ENCODE measurements at places on chromosomes 16 and 17.

DNA sequence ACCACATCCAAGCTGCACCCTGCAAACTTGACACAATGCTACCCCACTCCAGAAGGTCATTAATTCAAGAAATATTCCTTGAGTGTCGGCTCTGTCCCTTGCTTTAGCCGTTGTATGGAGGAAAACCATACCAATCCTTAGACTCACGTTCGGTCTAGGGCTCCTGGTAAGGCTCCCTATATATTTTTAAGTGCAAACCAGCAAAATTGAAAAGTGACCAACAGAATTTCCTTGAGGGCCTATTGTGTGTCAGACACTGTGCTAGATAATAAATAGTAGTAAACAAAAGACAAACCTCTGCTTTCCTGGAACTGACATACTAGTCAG, 390 bp upstream of the BBS2 start:
- DNase-seq: no peak

- no peak for DNase-seq
Observed at GRCh38 chr17:71331754-71332325, 789.0 kb upstream of the SOX9 start.

DNA sequence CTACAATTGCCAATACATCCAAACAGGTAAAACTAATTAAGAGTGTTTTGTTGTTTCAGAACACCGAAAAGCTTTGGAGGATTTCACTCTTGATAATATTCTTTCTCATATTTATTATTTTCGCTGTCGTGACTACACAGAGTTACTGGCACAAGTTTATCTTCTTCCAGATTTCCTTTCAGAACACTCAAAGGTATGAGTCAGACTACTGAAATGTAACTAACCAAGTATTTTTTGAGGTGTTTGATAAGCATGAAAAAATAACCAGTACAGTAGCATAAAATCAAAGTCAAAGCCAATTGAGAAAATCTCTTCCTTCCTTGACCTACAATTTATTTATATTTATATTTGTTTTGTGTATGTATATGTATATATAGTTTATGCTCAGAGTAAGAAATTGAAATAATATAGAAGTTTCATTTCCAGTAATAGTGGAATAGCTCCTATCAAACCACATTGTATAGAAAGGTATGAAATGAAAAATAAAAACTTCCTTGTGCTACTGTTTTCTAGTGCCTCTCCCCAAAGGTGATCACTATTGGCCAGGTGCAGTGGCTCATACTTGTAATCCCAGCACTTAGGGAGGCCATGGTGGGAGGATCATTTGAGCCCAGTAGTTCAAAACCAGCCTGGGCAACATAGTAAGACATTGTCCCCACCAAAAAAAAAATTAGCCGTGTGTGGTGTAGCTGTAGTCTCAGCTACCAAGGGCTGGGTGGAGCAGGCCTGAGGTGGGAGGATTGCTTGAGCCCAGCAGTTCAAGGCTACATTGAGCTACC, 10.9 kb downstream of the RAD51C start:
- DNase-seq: no peak

- no peak for DNase-seq
Observed at GRCh38 chr16:12097523-12098428, 121.2 kb downstream of the SNX29 start.

DNA sequence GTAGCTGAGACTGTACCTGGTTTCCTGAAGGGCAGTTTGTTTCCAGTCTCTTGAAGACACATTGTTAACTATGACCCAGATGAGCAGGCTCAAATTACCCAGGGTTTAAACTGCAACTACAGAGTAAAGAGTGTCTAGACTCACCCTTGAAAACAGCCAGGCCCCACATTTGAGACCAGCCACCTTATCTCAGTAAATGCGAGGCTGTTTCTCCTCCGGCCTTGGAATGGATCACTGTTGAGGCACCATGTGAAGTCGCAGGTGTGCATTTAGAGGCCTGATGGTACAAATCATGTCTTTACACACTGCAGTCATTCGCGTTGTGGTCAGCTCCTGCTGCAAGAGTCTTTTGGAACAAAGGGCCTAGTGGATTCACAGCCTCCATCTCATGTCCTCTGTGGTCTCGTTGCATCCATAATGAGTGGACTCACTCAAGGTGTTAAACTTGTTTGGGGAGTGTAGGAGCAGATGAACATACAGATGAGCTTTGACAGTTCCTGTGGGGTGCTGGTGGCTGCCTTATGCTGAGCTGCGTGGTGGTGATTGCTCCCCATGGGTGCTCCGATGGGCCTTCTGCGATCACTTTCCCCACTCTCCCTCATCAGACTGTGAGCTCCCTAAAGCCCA, 18.5 kb upstream of the N4BP1 start:
- no peak for DNase-seq

- no peak for DNase-seq
Observed at GRCh38 chr17:16072031-16072430, 72.4 kb downstream of the TTC19 start.

- no peak for DNase-seq
Observed at GRCh38 chr17:33864758-33865229, 390.3 kb upstream of the CCL2 start.

- DNase-seq: no peak
Observed at GRCh38 chr16:79554912-79555311, 45.6 kb downstream of the MAF start.

DNA sequence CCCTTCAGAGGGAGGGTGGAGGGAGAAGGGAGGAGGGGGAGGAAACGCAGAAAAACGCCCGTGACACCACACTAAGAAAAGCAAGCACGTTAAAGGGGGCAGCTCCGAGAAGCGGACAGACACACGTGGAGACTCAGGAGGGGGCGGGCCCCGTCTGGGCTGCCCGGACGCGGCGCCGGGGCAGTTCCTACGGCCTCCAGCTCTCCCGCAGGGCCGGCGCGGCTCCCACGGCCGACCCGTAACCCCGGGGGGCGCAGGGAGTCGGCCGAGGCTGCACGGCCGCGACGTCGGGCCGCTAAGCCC, 362 bp downstream of the KLHDC4 start:
- no peak for DNase-seq

- no peak for DNase-seq
Observed at GRCh38 chr17:72903522-72903921, 189.0 kb downstream of the SLC39A11 start.

- no peak for DNase-seq
Observed at GRCh38 chr17:37700881-37701280, 44.0 kb downstream of the HNF1B start.

DNA sequence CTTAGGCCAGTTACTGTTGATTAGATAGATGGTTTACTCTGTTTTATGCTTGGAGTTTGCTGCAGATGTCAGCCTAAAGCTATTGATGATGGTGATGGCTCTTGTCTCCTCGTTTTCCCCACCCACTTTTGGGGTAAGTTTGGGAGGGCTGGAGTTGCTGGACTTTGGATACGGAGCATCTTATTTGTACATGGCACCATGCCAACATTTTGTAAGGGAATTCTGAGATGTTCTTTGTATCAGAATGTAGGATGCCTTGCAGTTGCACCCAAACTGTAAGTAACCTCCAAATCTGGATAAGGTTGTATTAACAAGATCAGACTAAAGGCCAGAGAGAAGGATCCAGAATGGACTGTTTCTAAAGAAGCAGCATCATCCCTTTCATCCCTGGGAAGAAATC, 551.9 kb upstream of the ZFHX3 start:
- DNase-seq: no peak

- DNase-seq: no peak
Observed at GRCh38 chr16:58417600-58417999, 25.3 kb downstream of the GINS3 start.

DNA sequence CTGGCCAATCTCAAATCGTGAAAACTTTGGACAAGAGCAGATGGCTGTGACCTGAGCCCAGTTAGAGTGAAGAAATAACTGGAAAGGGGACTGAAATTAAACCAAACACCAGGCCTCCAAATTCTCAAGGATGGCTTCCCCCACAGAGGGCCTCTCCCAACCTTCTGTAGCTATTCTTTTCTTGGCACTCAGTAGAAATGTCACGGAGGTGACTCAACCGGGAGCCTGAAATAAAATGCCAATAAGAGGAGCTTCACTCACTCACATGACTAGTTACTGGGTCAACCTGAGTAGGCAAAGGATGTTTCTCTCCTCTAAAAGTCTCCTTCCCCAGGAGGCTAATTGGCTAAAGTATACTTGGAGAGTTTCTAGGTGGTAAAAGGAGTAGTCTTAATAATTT, 230.7 kb downstream of the MAF start:
- no peak for DNase-seq

DNA sequence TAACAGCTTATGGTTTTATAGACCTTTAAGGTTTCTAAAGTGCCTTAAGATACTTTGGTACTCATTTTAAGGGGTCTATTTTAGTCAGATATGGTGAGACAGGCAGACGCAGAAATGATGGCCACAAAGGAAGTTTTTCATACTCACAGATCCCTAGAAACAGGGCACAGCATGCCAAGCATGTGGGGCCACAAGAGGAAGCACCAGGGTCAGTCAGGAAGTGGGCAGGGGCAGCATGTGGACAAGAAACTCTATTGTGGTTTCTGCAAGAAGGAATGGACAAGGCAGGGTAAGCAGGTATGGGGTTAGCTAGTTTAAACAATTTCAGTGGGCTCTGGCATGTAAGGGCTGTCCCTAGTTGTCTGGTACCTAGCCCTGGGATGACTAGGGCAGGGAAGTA, 8.5 kb downstream of the EFCAB3 start:
- DNase-seq: no peak
